Effector memory CD8-positive, alpha-beta T cell (primary cell): ENCODE measurements at places on chromosomes 1 and 21.

GRCh38 chr21:43299441-43300277 is 127.3 kb downstream of the SIK1 start:
- DNase-seq, result no peak

DNA sequence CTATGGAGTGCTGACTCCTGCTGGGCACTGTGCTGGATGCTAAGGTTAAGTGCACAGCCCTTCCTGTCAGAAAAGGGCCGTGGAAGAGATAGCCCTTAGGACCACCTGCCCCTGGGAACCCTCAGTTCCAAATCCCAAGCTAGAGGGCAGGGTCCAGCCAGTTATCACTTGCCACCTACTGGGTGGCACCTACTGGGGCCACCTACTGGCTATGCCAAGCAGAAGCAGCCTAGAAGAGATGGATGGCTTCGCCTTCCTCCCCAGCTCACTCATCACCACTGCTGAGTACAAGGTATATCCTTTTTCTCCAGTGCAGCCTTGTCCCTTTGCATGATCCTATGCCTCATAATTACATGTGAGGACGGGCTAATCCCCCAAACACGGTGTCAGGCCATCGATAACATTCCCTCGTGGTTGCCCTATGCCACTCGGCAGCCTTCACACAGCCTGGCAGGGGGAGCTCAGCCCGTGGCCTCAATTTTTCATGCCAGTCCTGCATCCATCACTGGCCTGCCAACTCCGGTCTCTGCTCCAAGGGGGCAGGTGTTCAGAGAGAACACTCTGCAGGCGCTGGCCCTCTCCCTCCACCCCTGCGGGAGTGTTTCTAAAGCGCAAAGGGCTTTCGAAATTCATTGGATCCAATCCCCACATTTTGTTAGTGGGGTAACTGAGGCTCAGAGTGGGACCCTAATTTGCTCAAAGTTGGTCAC is 49.0 kb downstream of the SYT2 start:
- DNase-seq, result no peak

DNA sequence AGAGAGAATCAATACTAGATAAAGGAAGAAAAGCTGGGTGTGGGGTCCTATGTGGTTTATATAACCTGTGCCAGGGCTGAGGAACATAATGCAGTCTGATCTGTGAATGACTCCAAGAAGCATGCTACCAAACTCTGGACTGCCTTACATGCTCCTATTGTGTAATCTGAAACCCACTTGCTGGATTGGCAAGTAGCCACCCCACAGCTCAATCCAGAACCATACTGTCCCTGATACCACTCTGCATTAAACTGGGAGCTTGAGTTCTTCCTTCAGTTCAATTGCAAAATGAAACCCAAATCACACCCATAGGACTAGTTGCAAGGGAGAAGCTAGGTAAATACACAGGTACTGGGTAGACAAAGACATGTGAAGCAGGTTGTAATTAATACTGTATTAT is 115.4 kb upstream of the NEGR1 start:
- no peak for DNase-seq

DNA sequence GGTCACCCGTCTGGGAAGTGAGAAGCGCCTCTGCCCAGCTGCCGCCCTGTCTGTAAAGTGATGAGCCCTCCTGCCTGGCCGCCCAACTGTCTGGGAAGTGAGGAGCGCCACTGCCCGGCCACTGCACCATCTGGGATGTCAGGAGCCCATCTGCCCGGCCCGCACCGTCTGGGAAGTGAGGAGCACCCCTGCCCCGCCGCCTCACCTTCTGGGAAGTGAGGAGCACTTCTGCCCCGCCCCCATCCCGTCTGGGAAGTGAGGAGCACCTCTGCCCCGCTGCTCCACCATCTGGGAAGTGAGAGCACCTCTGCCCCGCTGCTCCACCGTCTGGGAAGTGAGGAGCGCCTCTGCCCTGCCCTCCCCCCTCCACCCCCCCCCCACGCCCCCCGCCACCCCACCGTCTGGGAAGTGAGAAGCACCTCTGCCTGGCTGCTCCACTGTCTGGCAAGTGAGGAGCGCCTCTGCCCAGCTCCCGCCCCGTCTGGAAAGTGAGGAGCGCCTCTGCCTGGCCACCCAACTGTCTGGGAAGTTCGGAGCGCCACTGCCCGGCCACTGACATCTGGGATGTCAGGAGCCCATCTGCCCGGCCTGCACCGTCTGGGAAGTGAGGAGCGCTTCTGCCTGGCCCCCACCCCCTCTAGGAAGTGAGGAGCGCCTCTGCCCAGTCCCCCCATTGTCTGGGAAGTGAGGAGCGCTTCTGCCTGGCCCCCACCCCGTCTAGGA is 4.5 kb upstream of the ZZZ3 start:
- no peak for DNase-seq

GRCh38 chr1:76124196-76124595 is 49.6 kb downstream of the ST6GALNAC3 start:
- DNase-seq, result no peak

DNA sequence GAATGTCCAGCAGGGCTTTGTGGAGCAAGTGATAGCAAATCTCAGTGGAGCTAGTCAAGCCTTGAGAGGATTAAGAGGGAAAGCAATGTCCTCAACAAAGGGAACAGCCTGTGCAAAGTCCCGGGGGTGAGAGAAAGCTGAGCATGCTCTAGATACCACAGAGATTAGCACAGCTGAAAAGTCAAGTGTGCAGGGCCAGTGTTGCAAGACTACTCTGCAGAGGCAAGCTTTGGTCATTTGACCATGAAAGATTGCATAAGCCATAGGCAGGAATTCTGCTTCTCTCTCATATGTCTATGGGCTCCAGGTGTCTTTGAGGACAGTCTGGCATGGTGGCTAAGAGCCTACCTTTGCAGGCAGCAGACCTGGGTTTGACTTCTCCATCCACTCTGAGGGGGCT is 181.0 kb upstream of the JUN start:
- no peak for DNase-seq

- no peak for DNase-seq
Observed at GRCh38 chr1:197967066-197967465, 49.9 kb downstream of the LHX9 start.

DNA sequence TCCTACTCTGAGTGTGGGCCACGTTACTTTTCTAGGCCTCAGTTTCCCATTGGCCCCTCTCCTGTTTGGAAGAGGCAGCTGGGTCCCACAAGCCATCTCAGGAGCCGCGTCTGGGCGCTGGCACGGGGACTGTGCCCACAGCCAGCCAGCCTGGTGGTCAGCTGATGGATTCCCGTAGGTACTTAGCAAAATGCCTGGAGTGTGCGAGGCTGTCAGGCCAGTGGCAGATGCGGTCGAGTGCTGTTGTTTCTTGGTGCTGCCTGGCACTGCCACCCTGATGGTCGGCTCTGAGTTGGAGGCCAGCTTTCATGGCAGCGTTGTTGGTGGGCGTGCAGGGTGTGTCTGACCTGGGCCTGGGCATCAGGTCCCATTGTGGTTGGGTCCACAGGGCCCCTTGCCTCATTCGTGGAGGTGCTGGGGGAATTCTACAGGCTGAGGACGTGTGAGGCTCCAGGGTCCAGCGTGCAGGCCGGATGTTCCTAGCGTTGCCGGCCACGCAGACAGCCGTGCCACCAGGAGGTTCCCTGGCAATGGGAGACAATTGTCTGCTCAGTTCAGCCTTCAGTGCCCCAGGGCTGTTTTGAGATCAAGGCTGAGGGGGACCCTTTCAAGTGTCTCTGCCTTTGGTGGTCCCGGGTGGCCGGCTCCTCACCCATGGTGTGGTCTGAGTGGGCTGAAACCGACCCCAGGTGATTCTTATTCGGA is 20.9 kb downstream of the SKI start:
- DNase-seq, result no peak

DNA sequence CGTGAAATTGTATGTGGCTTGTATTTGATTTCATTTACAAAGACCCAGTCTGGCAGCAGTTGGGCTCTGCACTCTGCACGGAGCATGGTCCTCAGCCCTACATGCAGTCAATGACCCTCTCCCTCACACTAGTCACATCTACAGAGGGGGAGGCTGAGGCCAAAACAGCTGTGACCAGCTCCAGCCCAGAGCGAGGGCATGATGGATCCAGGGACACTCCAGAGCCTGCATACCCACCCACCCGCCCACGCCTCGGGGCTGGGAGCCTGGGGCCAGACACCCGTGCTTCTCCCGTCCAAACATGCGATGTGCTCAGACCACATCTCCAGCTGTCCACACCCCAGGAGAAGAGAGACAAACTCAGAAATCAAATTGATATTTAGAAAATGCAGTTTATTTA is 14.0 kb upstream of the PRDM16 start:
- no peak for DNase-seq

DNA sequence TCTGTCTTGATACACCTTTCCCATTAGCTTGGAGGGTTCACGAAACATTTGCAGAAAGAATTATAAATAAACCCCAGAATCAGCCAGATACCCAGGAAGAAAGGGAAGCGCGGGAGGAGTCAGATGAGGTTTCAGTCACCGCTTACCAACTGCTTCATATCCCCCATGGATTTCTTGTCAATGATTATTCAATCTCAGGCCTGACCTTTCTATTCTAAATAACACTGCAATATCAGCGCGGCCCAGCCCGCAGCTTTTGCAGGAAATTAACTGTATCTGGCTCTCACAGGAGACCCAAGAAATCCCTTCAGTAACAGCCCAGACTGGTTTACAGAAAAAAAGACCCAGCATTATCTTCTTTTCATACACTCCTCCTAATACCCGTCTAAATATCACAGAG is 308.6 kb downstream of the PBX1 start:
- no peak for DNase-seq

DNA sequence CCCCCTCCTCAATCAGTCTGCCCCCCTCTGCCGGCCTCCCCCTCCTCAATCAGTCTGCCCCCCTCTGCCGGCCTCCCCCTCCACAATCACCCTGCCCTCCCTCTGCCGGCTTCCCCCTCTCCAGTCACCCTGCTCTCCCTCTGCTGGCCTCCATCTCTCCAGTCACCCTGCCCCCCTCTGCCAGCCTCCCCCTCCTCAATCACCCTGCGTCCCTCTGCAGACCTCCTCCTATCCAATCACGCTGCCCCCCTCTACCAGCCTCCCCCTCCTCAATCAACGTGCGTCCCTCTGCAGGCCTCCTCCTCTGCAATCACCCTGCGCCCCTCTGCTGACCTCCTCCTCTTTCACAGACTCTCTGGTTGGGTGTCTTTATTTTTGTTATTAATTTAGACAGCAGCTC is 11.5 kb upstream of the C1orf198 start:
- no peak for DNase-seq

DNA sequence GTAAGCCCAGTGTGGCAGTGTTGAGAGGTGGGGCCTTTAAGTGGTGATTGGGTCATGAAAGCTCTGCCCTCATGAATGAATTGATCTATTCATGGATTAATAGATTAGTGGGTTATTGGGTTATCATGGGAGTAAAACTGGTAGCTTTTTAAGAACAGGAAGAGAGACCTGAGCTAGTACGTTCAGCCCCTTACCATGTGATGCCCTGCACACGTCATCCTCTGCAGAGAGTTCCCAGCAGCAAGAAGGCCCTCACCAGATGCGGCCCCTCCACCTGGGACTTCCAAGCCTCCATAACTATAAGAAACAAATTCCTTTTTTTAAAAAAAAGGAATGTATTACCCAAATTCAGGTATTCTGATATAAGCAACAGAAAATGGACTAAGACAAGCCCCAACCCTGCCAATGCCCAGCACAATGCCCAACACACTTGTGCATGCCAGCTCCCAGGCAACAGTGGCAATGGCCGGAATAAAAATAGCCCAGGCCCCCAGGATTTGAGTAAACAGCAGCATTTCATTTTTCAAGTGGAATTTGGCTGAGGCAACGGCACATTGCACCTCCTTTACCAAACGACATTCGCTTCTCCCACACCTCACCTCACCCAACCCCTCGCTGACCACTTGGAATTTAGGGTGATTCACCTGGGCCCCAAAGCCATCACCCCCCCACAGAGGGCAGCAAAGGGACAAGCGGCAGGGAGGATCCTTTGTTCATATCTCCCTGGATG is 215.9 kb downstream of the TOMM20 start:
- no peak for DNase-seq
